CD4-positive, CD25-positive, alpha-beta regulatory T cell (primary cell): ENCODE measurements at places on chromosomes 4 and X.

DNA sequence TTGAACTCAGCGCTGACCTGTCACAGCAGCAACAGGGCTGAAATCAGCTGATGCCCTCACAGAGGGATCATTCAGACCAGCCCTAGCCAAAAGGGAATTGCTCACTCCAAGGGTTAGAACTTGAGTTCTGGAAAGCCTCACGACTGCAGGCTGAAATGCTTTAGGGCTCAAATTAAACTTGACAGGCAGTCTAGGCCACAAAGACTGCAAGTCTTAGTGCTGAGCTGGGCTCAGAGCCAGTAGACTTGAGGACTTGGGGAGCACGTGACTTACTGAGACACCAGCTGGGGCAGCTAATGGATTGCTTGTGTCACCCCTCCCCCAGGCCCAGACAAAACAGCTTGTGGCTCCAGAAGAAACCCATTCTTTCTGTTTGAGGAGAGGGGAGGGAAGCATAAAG is 119.0 kb upstream of the SLC6A14 start:
- no peak for DNase-seq

GRCh38 chr4:119794113-119794512 is 165.5 kb upstream of the PDE5A start:
- no peak for DNase-seq

DNA sequence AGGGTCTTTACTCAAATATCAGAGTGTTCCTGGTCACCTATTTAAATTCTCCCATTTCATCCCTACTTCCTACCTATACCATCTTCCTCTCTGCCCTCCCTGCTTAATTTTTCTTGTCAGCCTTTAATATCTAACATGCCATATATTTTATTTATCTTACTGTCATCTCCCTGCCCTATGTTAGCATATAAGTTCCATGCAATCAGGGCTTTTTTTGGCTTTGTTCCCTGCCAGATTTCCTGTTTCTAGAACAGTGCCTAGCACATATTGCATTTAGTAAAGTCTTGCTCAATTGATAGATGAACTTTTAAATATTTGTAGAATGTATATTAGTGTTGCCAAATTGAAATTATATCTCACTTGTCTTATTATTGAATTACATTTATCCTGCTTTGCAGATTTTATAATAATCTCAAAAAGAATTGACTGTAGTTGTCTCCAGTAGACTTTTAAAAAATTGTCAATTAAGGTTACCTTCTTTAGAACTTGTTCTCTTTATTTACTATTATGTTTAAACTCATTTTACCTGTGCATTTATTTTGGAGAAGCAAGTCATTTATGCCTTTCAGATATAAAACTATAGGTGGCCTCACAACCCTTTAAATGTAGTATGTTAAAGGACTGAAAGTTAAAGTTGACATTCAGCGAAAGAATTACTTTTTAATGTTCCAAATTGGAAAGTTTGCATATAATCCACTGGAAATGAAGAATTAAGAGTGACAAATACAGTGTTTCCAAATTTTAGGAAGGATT is 108.2 kb upstream of the BMPR1B start:
- no peak for DNase-seq

DNA sequence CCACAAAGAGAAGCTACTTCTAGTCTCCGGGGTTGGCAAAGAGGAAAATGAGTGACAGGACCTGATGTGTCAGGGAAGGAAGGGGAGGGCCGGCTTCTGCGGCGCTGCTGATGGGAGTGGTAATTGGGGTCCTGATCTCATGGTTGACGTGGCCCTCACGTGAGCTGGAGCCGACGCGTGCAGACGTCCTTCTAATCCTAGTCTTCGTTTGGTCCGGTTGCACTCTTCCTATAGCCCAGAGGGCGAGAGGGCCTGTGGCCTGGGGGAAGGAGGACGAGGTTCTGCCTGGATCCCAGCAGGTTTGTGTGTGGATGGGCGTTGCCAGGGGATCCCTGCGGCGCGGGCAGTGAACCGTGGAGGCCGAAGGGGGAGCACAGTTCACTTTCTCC is at the start of gene ARMCX1:
ARMCX1 (plus strand) TSS at position 186 of the 389 bp plus-strand sequence. CDS start 2,384 bp downstream, outside the sequence.
- no peak for DNase-seq

GRCh38 chr4:107183155-107183774 is 147.2 kb upstream of the DKK2 start:
- DNase-seq: peak; percentile 24

DNA sequence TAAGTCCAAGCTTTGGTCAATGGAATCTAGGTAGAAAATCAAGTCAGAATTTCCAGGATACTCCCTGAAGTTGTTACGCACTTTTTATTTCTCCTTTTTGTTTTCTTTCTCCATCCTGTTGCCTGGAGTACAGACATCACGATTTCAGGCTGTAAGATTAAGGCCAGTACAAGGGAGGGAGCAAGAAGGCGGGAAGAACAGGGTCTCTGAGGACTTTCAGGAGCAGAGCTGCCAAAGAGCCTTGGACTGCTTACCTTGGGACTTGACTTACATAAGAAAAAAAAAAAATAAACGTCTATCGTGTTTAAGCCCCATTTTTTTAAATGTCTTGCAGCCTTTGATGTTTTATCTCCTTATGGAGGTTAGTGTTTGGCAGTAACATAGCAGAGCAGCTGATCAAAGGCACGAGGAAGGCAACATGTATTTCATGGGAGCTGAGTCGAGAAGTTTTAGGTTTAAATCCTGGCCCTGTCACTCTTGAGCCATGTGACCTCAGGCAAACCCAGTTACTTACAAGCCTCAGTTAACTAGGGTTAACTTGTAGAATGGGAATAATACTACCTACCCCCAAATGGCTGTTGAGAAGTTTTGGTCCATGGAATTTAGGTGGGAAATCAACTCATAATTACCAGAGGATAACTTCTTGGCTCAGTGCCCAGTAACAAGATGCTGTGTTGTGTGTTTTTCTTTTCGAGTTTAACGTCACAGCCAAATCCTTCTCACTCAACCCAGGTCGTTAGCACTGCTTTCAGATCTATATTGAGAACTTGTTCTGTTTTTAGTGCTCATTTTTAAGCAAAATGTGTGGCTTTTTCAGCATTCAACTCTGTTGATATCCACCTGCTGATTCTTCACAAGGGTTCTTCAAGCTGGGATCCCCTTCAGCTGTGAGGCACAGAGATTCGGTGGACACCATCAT is 106.8 kb downstream of the CLNK start:
- no peak for DNase-seq
